Fibroblast of the aortic adventitia (primary cell): ENCODE measurements at places on chromosomes 1 and 21. TPM values are rescaled to one million over a fixed set of nuclear protein-coding genes. Genes with fewer than 3 reads are reported as not detected.
A peak's percentile ranks its signal among the peaks of the same experiment; 100 is the strongest.

DNA sequence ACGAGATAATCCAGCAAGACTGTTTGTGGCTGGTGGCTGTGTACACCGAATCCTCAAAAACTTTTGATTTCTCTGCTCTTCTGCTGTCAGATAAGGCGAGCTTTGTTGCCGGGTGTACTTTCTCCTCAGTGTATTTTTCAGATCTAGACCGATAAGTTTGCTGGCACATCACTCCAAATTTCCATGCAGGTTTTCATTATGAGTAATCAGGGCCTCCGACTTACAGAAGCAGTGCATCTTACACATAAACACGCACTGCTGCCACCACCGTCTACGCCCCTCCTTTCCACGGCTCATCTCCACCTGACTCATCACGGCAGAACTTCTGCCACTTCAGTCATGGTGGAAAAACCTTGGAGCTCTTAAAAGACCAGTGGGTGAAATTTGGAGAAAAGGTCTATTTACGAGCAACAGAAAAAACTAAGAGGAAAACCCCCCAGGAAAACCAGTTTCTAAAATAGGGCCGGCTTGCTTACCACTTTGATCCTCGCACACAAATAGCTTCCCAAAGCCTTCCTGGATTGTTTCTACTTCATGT, 7.7 kb downstream of the ZBTB21 start:
- peak; percentile 68 for DNase-seq

Gene F13B
- total RNA-seq: not detected in 2 replicates

- DNase-seq: no peak
Measured at GRCh38 chr1:237763751-237764150, 127.0 kb downstream of the ZP4 start.

Gene SLC45A3
- total RNA-seq: 1.7 TPM in 2 replicates

Gene EPHA10
- not detected in 2 replicates for total RNA-seq

Gene MLLT11
- total RNA-seq: 2.0 and 6.1 TPM in 2 replicates

DNA sequence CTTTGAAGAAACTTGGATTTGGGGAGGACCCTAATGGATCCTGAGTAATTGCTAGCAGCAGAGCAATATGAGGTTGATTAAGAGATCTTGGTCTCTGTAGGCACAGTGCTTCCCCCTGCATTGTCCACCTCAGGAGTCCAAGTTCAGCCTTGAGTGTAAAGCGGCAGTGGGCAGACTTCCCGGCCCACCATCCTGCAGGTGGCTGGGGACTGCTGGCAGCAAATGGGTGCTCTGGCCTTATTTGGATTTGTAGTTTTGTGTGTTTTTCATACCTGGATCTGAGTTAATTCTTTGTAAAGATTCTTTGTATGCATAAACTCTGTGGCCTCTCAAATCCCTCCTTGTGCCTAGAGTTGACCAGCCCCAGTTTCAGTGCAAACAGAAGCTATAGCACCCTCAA, 7.6 kb downstream of the BARHL2 start:
- DNase-seq: no peak

DNA sequence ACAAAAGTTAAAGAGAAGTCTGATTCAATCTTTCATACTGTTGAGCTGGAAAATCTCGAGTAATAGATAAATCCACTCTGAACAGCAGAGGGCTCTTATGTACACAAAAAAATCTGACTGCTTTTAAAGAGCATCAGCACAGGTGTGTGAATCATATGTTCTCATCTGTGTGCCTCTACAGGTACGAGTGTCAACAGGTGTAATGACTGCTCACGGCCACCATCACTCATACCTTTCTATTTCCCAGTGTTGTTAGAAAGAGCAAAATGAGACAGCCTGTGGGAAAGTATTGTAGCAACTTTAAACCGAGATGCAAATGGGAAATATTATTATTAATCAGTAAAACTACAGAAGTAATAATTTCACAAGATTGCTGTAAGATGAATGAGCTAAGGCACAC, 49.0 kb upstream of the SCAF4 start:
- no peak for DNase-seq

Gene RIT1
- 33.7 and 35.4 TPM in 2 replicates for total RNA-seq
